ENCODE measurements at places on chromosomes 4 and X.

GRCh38 chr4:25351777-25352416 is 25.2 kb upstream of the ANAPC4 start:
- DNase-seq: no peak

DNA sequence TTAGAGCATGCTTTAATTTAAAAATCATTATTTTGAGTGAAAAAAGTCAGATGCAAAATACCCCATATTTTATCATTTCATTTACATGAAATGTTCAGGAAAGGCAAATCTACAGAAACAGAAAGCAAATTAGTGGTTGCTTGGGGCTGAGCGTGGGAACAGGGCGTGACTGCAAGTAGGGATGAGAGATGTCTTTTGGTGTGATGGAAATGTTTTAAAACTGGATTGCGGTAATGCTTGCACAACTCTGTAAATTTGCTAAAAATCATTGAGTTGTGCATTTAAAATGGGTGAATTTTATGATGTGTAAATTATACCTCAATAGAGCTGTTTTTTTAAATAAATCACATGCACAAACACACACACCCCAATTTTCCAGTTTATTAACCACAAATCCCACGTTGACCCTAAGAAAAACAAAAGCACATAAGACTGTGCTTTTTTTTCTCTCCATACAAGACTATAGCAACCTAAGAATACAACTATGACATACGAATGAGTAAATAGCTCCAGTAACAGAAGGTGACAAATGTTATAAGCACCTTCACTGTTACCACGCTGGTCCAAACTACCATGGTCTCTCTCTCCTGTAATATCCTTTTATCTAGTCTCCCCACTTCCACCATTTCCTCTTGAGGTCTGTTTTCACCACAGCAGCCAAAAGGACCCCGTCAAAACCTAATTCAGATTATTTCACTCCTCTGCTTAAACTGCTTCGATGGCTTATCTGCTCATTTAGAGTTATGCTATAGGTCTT is 37.2 kb downstream of the FRMD7 start:
- DNase-seq: no peak

DNA sequence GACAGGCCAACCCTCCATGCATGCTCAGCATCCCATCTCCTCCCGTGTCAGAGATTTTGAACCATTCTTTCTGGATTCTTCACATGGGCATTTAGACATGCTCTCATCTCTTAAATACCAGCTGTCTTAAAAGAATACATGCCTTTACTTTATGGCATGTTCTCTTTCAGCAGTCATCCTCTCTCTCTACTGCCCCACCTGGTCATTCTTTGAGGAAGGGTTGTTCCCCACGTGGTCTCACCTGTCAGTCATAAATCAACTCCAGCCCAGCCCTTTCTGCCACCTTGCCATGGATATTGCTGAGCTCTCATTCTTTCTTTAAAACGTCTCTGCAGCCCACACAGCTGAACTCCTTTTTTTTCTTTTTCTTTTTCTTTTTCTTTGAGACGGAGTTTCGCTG is 111.3 kb downstream of the ARHGAP10 start:
- no peak for DNase-seq

DNA sequence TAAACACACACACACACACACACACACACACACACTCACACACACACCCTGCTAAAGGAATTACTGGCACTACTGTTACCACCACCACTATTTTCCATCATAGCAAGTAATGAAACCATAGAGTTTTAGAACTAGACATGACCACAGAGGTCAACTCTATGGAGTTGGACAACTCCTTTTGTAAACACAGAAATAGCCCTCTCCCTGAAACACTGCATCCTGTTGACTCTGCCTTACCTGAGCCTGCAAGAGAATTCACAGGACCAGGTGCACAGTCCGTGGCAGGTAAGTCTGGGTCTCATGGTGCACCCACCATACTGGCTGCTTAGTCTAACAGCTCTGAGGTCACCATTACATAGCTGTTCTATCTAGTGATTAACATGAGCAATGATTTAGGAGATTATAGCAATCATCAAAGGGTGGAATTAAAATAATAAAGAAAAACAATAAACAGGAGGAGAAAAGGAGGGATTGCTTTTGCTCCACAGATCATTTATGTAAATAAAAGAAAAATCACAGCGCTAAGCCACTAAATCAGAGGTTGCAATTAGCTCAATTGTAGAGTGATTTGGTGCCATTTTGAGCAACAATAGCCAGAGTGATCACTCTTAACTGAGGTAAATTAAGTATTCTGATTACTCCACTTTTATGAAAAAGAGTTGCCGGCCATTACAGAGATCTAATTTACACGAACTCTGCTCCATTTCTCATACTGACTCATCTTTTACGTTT is 340.0 kb upstream of the RASGEF1B start:
- no peak for DNase-seq

GRCh38 chr4:5928274-5928673 is 35.4 kb upstream of the CRMP1 start:
- DNase-seq: no peak

DNA sequence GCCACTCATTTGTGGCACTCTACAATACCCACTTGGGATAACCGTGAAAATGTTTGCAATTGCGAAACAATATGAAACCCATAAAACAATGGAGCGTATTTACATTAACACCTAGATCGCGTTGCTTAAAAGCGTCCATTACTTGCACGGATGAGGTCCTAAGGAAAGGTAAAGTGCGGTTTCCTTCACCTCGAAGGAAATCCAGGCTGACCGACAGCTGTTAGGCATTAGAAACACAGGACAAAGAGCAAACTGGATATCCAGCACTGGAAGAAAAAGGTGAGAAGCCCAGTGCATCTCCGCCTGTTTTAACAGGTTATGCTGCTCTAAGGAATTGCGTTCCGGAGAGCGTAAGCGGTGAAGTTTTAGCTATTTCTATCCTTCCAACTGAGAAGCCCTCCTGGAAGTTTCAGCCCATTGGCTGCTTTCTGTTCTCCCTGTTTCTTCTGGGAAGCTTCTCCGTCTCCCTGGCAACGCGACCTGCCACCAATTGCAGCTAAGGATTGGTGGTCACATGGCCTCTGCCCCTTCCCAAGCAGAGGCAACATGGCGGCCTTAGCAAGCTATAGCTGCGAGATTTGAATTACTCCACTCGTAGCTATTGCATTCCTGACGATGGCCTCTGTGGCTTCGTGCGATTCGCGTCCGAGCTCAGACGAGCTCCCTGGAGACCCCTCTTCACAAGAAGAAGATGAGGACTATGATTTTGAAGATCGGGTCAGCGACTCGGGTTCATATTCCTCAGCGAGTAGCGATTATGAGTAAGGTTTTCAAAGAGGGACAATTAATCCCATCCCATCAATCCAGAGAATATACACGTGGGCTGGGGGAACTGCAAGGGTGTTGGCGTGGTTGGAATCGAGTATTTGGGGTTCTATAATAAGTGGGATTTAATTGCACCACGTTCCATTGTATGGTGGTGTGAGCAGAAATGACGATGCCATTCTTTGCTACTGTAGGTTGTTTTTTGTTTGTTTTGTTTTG is at the start of gene INTU:
Gene INTU, plus strand, starts transcription at position 538 of the 984 bp plus-strand sequence. Its CDS starts 78 bp downstream, at position 616.
- peak; percentile 83 for DNase-seq

DNA sequence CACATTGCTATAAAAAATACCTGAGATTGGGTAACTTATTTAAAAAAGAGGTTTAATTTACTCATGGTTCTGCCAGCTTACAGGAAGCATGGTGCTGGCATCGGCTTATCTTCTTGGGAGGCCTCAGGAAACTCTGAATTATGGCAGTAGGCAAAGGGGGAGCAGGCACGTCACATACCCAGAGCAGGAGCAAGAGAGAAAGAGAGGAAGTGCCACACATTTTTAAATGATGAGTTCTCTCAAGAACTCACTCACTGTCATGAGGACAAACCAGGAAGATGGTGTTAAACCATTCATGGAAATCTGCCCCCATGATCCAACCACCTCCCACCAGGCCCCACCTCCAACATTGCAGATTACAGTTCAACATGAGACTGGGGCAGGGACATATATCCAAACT is 10.0 kb upstream of the AFF1 start:
- DNase-seq: no peak

DNA sequence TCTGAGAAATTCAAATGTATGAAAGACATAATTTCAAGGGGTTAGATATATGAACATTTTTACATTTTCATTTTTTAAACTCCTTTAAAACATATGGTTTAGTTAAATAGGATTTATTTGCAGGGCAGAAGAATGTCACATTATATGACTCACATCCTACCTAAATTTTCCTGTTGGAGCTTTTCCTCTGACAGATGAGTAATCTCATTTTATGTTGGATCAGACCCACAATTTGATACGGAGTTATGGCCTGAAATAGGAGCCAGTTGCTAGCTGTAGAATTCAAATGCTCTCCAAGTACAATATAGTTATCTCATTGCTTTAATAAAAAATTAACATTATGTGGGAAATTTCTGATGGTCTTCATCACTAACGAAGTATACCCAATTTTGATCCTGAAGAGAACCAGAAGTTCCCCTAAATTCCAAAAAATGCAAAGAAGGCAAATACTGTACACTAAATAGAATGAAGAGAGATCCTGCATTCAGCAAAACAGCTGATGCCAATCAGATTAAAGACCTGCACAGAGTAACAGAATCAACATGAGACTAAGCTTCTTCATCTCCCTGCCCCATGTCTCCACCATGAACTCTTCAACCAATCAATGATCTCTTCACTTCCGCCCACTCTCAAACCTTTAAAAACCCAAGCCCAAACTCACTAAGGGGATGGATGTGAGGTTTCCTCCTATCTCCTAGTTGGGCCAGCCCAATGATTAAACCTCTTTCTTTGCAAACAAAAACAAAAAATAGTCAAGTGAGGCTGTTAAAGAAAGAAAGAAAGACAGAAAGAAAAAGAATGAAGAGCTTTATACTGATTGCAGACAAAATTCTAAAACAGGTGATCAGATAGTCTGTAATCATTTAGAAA is 10.9 kb upstream of the EXOSC9 start:
- DNase-seq: no peak

GRCh38 chr4:113582737-113583136 is 178.8 kb downstream of the CAMK2D start:
- no peak for DNase-seq

DNA sequence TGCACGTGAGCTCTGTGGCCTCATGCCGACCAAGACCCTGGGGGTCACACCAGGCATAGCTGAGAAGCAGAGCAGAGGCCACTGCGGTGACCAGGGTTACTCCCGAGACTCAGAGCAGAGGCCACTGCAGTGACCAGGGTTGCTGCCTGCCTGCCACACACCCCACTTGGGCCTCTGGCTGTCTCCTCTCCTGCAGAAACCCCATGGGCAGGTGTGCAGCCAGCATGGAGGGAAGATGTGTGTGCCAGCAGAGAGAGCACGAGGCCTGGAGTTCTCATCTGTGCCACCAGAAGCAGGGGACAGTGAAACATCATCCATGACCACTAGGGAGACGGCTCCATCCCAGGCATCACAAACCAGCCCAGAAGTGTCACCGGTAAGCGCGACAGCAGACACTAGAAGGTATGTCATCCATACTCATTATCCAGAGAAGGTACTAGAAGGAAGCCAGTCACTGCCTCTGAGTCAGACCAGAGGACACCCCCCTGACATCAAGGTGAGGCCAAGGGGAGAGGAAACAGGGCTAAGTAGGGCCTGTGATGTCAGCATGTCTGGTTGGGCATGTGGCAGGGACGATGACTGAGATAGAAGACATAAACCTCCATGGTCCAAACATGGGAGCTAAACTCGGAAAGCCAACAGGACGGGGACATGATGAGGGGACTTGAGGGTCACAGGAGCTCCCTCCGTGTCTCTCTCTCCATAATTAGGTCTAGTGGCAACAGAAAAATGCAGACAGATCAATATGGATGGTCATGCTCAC is 24.2 kb upstream of the SPON2 start:
- no peak for DNase-seq

DNA sequence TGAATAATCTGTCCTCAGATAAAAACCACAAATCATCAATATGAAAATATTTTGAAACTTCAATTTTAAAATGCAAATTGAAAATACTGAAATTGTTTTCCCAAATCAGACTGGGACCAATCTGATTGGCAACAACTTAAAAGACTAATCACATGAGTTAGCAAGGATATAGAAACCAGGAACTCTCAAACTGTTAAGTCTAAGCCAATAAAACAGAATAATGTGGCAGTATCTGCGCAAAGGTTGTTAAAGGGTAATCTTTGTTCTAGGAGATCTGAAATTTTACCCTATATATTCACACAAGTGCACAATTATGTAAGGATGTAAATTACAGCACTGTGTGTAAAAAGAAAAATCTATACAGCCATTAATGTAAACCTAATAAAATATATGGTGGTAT is 29.7 kb downstream of the EIF4E start:
- no peak for DNase-seq

- no peak for DNase-seq
Observed at GRCh38 chr4:77175201-77175611, 18.2 kb downstream of the CCNG2 start.

- no peak for DNase-seq
Observed at GRCh38 chrX:154366666-154367055, 7.8 kb downstream of the FLNA start.

DNA sequence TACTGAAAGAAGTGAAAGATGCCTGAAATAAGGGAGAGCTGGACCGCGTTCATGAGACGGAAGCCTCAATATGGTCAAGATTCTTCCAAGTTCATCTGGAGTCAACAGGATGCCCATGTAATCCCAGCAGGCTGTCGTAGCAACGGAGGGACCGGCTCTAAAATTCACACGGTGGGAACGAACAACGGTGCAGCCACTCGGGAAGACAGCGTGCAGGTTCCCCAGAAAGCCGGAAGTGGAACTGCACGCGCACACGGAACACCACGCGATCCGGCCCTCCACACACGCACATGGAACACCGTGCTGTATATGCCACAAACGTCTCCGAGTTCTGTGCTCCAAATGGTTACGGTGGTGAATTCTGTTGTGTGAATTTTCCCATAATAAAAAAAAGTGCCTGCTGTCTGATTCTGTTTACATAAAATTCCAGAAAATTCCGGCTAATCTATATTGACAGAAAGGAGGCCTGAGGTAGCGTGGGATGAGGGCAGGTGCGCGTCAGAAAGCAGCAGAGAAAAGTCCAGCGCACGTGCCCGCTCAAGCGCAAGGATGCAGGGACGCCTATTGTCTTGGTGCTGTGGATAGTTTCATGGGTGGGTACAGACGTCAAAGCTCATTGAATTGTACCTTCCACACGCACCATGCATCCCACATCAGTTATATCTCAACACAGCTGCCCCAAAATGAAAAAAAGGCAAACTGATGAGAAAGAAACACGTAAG is 31.2 kb downstream of the PPP2R3B start:
- DNase-seq: no peak

GRCh38 chr4:86657382-86657781 is 63.3 kb downstream of the PTPN13 start:
- DNase-seq: no peak

- no peak for DNase-seq
Observed at GRCh38 chr4:172666711-172667368, 501.8 kb upstream of the GALNT7 start.

DNA sequence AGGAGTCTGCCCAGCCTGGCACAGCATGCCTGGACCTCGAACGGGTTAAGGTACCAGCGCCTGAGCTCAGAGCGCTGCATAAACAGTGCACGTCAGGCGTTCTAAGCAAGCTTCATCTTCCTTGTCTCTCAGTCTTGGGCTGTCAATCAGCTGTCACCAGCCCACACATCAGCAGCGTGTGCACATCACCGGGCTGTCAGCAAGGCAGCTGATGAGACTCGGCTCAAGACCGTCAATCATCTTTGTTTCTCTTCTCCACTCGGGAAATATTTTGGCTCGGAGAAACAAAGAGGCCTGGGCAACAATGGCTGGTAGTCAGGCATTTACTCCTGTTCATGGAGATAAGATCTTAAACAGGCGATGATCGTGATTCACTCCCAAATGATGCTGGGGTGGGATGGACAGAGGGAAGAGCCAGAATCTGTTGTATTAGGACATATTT is 141.3 kb downstream of the LDB2 start:
- DNase-seq: no peak

- DNase-seq: no peak
Observed at GRCh38 chrX:88903989-88904718, 157.1 kb downstream of the CPXCR1 start.
